ENCODE measurements at places on chromosomes 2 and 18. TPM values are rescaled to one million over a fixed set of nuclear protein-coding genes. Genes with fewer than 3 reads are reported as not detected.

GRCh38 chr2:215904101-215904500 is 109.2 kb downstream of the MREG start:
- no peak for DNase-seq

GRCh38 chr2:31736695-31737454 is 156.1 kb upstream of the SRD5A2 start:
- no peak for DNase-seq

DNA sequence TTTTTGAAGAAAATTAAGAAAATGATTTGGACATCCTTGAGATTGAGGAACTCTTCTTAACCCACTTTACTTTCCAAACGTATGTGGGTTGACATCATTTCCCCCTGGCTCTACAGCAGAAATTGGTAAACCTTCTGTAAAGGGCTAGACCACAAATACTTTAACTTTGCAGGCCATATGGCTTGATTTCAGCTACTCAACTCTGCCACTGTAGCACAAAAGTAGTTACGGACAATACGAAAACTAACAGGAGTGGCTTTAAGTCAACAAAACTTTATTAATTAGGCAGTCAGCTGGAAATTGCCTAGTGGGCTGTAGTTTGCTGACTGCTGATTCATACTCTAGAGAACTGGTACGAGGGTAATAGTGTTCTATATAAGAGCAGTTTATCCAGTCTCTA is 83.2 kb upstream of the DTNB start:
- no peak for DNase-seq

DNA sequence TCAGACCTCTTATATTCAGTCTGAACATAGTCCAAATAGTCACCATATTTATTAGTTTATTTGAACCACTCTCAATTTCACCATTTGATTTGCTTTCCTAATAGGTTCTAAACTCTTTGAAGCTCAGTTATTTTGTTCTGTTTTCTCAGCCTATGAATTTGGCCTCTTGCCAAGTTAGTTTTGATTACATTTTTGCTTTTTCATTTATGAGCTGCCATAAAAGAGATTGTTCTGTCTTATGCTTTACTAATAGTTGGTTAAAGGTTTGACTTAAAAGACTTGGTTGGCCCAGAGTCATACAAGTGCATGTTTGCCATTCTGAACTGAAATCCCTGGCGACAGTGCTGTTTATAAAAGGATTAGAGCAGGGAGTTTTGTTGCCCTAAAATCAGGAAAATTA is 85.9 kb upstream of the RANBP2 start:
- no peak for DNase-seq

- DNase-seq: no peak
Observed at GRCh38 chr2:224576088-224576715, 9.0 kb downstream of the CUL3 start.

- DNase-seq: no peak
Observed at GRCh38 chr2:110957293-110957692, 163.4 kb upstream of the BCL2L11 start.

The SMARCAL1 gene
- total RNA-seq: 12.6 TPM

DNA sequence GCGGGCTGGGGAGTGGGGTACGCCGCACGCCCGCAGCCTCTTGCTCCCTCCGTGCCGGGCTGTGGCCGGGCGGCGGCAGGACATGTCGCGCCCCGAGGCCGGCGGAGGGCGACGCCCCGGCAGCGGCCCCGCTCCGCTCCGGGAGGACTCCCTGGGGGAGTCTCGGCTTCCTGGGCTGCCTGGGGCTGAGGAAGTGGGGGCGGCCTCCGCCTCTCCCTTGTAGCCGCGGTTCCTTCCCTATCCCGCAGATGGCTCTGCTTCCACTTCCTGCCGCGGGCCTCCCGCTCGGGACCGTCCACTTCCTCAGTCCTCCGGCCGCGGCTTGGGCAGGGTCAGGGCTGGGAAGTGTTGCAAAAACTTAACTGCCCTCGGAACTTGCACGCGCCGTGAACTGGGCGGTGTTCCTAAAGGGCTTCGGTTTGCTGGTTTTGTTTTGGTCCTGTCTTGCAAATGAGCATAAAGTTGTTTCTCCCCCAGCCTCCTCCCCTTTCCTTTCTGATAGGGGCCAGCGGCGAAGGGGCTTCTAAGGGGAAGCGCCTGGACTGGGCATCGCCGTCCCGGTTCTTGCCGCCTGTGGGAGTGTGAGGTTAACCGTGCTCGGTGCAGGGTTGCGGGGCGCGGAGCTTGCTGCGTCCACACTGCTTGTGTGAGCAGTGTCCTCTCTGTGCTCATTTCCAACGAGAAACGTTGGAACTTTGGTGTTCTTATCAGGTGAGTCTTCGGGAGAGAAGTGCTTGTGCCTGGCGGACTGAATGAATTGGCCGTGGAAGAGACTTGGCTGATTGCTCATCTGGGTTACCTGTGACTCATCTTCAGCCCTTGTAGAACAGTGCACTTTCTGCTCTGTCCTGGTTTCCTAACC is 600 bp downstream of the RALB start:
- peak; percentile 79 for DNase-seq

The KATNAL2 gene
- total RNA-seq: 3.7 TPM

The ABCB11 gene
- total RNA-seq: under 0.01 TPM

DNA sequence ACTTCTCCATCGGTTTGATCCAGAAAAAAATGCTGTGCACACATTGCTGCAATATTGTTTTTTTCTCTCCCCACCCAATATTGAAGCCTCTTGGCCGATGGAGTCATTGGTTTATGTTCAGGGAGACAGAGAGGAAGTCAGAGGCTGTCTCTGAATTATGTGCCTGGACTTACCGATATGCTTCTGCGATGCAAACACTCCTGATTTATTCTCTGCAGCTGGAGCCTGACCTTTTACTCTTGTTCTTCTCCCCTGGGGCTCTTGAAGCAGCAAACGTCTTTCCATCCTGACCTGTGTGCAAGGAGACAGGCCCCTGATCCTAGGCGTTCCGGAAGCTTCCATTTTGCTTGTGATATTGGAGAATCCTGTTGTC is 99.6 kb downstream of the PTGR3 start:
- no peak for DNase-seq
